ENCODE measurements at places on chromosomes 5 and 9. TPM values are rescaled to one million over a fixed set of nuclear protein-coding genes. Genes with fewer than 3 reads are reported as not detected.

The CDO1 gene
- 64.5 TPM for total RNA-seq

The GLDC gene
- total RNA-seq = 18.4 TPM

The AHRR gene
- 11.5 TPM for total RNA-seq

The STKLD1 gene
- total RNA-seq = 1.3 TPM

The ZNF354B gene
- 48.2 TPM for total RNA-seq

The HTR1A gene
- not detected for total RNA-seq

The SLC1A3 gene
- total RNA-seq = 183 TPM

The CBY3 gene
- not detected for total RNA-seq

The GDNF gene
- 0.49 TPM for total RNA-seq

The PFN3 gene
- not detected for total RNA-seq

The NAIF1 gene
- 10.6 TPM for total RNA-seq

The SARDH gene
- total RNA-seq = 18.9 TPM

The BRD3 gene
- 68.2 TPM for total RNA-seq

The SH3RF2 gene
- 1.6 TPM for total RNA-seq

The PCAT7 gene
- total RNA-seq = not detected

The FLT4 gene
- 15.1 TPM for total RNA-seq

The SHISAL2B gene
- total RNA-seq = not detected

The PCDHGA3 gene
- total RNA-seq = 7.5 TPM

The MAST4 gene
- total RNA-seq = 25.5 TPM

The OBP2B gene
- total RNA-seq = not detected

The ZNF483 gene
- 52.1 TPM for total RNA-seq

The GRXCR2 gene
- not detected for total RNA-seq

The FAM240B gene
- total RNA-seq = not detected

The SLC22A4 gene
- 4.0 TPM for total RNA-seq

The PAM gene
- 171 TPM for total RNA-seq

The GABRA1 gene
- total RNA-seq = 16.5 TPM

The FBP1 gene
- total RNA-seq = 1.9 TPM

The PNPLA7 gene
- 3.0 TPM for total RNA-seq

The CACNA1B gene
- 8.6 TPM for total RNA-seq

The PRDM9 gene
- total RNA-seq = not detected

The RRAGA gene
- 55.7 TPM for total RNA-seq

The NR5A1 gene
- total RNA-seq = not detected

The SLC34A3 gene
- total RNA-seq = not detected

The PCDHB14 gene
- 13.5 TPM for total RNA-seq

The PTGR1 gene
- 44.8 TPM for total RNA-seq

The EPB41L4B gene
- total RNA-seq = 8.9 TPM

The MYOZ3 gene
- total RNA-seq = 11.1 TPM

The SEC61B gene
- total RNA-seq = 41.0 TPM

The CDC23 gene
- 40.4 TPM for total RNA-seq

The DEPDC1B gene
- total RNA-seq = 12.0 TPM

The CAST gene
- total RNA-seq = 122 TPM

The C9orf153 gene
- total RNA-seq = 1.2 TPM

The DMRT3 gene
- 0.22 TPM for total RNA-seq

The APBA1 gene
- 24.6 TPM for total RNA-seq

The FABP6 gene
- not detected for total RNA-seq

The TXNDC15 gene
- 132 TPM for total RNA-seq

The EGFL7 gene
- 36.1 TPM for total RNA-seq

The HSPB3 gene
- total RNA-seq = 19.3 TPM
